Left ventricle myocardium inferior (tissue), 1 donor: ENCODE measurements at places on chromosomes 5 and 9. TPM values are rescaled to one million over a fixed set of nuclear protein-coding genes. Genes with fewer than 3 reads are reported as not detected.

GRCh38 chr5:147567917-147568598 lies 58.2 kb upstream of the DPYSL3 start:
- no peak overlapping the region for H3K4me3 ChIP-seq
- no peaks in the 10 kb centered on the region for H3K27me3 ChIP-seq
- no peak for DNase-seq
- H3K4me1 ChIP-seq = no peaks in the 10 kb centered on the region

The ENTREP1 gene
- 22.1 TPM for total RNA-seq

GRCh38 chr9:74497748-74498620 lies 849 bp downstream of the RORB start:
- peaks cover 38% of the 10 kb centered on the region for H3K4me1 ChIP-seq
- peaks cover 57% of the 10 kb centered on the region for H3K27me3 ChIP-seq
- no peaks in the 10 kb centered on the region for H3K36me3 ChIP-seq
- peak overlapping the region; percentile 76 for H3K4me3 ChIP-seq
- H3K27ac ChIP-seq = peak overlapping the region; percentile 73

- no peaks in the 10 kb centered on the region for H3K27me3 ChIP-seq
- no peak for DNase-seq
- H3K27ac ChIP-seq = no peak overlapping the region
- H3K36me3 ChIP-seq = no peaks in the 10 kb centered on the region
- H3K4me1 ChIP-seq = peaks cover 10% of the 10 kb centered on the region
Observed at GRCh38 chr9:121958530-121958929, 134.6 kb downstream of the TTLL11 start.

- H3K4me3 ChIP-seq = no peak overlapping the region
- no peaks in the 10 kb centered on the region for H3K36me3 ChIP-seq
- no peak for DNase-seq
- H3K4me1 ChIP-seq = peaks cover 32% of the 10 kb centered on the region
Observed at GRCh38 chr9:108057421-108058134, 568.0 kb upstream of the KLF4 start.

DNA sequence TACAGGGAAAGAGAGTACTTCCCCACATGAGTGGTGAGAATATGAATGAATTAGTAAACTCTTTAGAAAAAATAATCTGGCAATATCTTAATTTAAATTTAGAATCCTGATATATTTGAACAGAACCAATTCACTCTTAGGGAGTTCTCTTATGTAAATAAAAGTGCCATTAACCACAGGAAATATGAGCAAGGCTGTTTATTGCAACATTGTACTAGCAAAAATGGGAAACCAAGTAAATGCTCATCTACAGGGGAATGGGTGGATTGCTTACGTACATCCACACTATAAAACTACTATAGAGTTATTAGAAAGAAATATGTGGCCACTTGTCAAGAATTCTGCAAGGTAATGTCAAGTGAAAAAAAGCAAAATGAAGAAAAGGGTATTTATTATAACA lies 274.5 kb downstream of the TLE1 start:
- no peaks in the 10 kb centered on the region for H3K36me3 ChIP-seq
- peaks cover 16% of the 10 kb centered on the region for H3K4me1 ChIP-seq
- H3K4me3 ChIP-seq = no peak overlapping the region
- H3K27ac ChIP-seq = no peak overlapping the region
- no peak for DNase-seq

The DDX4 gene
- not detected for total RNA-seq
